ENCODE measurements at places on chromosomes 2 and 18.

GRCh38 chr18:49471532-49471931 lies 11.1 kb upstream of the DYM start:
- DNase-seq, result no peak

DNA sequence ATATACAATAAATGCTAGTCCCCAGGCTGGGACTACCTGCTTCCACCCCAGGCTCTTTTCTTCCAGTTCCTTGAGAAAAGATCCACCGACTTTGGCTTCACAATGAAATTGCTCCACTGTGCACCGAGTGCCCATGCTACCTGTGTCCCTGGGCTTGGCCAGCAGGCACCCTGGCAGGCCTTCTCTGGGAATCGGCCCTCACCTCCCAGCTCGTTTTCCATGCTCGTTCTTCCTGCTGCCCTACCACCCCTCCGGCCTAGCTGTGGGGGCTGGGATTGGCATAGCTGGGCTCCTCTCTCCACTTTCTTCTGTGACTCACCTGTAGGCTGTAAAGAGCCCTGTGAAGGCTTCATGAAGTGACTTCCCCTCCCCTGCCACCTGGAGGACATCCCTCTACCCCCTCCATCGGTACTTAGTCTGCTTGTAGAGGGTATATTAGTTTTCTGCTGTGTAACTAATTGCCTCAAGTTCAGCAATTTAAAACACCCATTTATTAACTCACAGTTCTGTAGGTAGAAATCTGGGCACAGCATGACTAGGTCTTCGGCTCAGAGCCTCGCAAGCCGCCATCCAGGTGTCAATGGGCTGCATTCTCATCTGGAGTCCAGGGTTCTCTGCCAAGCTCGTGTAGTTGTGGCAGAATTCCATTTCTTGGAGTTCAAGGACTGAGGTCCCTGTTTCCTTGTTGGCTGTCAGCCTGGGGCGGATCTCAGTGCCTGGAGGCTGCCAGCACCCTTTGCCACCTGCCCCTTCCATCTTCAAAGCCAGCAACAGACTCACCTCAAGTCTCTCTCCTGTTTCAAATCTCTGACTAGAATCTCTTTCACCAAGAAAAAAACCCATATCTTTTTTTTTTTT lies 57.6 kb downstream of the DPYSL5 start:
- DNase-seq, result no peak

DNA sequence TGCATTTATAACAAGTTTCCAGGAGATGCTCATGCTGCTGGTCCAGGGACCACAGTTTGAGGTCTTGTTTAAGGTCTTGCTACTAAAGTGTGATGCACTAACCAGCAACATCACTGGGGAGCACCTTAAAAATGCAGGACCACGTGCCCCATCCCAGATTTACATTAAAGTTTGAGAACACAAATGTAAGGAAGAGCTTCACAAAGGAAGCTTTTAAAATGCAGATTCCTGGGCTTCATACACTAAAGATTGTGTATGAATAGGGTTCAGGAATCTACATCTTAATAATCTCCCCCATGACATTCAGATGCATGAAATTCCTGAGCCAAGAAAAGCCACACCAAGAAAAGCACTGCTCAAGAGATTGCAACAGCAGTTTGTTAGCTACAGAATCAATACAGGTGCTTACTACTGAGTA lies 235.3 kb upstream of the TANK start:
- no peak for DNase-seq

GRCh38 chr2:26933431-26934334 lies 36.8 kb upstream of the MAPRE3 start:
- no peak for DNase-seq

DNA sequence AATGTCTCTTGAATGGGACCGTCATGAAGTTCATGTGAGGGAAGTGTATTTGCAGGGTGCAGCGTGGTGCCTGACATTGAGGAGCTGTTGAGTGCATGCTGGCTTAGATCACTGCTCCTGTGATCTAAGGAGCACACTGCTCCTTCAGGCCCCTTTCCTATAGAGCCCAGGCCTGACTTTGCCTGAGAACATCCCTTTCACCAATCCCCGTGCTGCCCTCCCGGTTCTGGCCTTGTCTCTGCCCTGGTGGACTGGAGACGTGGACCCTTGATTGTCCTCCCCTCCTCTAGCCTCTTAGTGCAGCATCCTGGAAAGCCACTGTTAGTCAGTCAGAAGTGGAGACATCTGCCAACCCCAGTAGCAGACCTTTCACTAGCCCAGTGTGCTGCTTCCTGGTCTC lies 323.6 kb upstream of the HS6ST1 start:
- DNase-seq, result no peak

- DNase-seq, result peak; percentile 83
These were observed 66.3 kb upstream of the GLI2 start for GRCh38 chr2:120669121-120669952.

DNA sequence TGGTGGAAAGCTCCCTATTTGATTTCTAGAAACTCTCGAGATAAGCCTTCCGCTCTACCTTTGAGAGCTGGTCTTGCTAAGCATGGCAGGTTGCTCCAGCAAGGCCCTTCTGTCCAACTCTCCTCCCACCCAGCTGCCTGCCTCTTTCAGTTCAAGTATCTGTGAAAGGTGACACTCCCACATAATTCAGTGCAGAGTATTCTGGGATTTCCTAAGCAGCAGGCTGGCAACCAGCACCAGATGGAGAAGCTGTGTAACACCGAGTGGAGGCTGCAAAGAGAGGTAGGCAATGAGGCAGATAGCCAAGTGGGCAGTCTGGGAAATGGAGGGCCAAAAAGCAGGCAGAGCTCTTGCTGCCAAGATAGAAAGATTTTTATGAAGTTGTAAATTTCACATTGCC lies 88.4 kb upstream of the CAVIN2 start:
- DNase-seq, result peak; percentile 84

DNA sequence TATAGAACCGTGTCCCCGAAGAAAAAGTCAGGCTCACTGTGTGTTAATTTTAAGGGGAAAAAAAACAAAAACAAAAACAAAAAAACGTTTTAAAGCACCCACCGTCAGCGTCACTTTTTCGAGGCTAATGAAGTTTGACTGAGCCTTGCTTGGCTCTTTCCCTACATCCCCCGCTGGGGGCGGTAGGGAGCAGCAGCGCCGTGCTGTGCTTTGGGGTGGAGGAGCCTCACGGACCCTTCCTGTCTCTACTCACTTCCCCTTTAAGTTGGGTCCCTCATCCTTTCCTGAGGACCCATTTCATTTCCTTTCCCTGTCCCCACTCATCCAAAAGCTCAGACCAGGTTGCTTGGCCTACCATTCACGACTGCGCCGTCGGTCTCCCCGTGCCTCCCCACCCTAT lies 82.8 kb upstream of the RPL31 start:
- DNase-seq, result no peak

GRCh38 chr2:130840506-130840905 lies 3.8 kb downstream of the ARHGEF4 start:
- DNase-seq, result no peak

- no peak for DNase-seq
These were observed 133.0 kb upstream of the EML6 start for GRCh38 chr2:54590216-54591120.

DNA sequence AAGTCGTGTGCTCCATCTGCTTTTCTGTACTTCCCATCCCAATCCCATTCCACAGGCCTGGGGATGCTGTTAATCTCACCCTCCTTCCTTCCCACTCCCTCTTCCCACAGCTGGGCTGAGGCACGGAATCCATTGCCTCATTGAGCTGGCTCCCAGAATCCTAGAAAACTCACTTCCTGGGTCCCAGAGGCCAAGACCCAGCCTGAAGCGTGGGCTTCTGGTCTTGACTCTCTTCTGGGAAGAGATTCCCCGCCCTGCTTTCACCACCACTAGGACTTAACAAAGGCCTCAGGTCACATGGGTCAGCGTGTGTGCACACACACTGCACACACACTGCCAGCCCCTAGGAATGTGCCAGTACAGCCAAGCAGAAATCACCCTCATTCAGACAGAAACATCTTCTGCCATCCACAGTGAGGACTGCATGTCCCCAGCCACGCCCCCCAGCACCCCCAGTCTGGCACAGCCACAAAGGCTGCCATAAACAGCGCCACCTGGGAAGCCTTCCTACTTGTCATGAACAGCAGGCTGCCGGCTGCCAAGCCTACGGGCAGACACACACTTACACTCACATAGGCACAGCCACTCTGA lies 165.8 kb downstream of the TNS1 start:
- peak; percentile 56 for DNase-seq

- DNase-seq, result no peak
These were observed 70.1 kb downstream of the EPG5 start for GRCh38 chr18:45896991-45897390.

DNA sequence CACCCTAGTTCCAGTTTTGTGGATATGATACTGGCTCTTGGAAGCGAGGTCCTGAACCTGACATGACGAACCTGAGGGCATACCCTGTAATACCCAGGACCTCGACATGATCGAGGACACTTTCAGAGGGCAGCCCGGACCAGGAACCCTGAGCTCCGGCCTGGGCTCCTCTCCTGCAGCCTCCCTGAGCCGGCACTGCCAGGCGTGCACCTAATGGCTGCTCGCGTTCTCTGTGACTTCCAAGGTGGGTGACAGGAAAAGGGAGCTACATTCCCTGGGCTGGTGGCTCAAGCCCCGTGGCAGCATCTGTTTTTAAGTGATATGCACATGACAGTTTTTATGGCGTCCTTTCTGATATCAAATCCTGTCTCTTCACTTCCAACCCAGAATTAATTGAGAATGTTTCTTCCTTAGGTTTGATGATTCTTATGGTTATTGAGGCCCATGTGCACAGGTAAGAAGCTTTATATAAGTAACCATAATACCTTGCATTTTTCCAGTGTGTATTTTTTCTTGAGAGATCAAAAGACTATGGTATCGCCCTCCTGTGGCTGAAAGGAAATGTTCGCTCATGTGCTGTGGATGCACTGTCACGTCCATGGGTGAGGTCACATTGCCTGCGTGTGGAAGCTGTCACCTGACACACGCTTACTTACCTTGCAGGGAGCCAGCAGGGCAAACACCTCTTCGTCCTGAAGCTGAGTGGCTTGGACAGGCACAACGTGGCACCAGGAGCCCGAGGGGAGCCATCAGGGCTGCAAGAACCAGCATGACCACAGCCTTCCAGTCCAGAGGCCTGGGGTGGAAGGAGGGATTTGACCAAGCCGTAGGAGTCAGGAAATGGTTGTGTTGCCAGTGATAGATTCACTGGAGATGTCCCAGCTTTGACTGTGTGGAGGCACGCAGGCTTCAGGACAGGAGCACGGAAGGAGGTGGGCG lies 367.4 kb upstream of the MYT1L start:
- no peak for DNase-seq

- DNase-seq, result no peak
These were observed 232.8 kb downstream of the CELF4 start for GRCh38 chr18:37332628-37333420.

- DNase-seq, result no peak
These were observed 212.9 kb downstream of the PTGR3 start for GRCh38 chr18:74996055-74996454.

DNA sequence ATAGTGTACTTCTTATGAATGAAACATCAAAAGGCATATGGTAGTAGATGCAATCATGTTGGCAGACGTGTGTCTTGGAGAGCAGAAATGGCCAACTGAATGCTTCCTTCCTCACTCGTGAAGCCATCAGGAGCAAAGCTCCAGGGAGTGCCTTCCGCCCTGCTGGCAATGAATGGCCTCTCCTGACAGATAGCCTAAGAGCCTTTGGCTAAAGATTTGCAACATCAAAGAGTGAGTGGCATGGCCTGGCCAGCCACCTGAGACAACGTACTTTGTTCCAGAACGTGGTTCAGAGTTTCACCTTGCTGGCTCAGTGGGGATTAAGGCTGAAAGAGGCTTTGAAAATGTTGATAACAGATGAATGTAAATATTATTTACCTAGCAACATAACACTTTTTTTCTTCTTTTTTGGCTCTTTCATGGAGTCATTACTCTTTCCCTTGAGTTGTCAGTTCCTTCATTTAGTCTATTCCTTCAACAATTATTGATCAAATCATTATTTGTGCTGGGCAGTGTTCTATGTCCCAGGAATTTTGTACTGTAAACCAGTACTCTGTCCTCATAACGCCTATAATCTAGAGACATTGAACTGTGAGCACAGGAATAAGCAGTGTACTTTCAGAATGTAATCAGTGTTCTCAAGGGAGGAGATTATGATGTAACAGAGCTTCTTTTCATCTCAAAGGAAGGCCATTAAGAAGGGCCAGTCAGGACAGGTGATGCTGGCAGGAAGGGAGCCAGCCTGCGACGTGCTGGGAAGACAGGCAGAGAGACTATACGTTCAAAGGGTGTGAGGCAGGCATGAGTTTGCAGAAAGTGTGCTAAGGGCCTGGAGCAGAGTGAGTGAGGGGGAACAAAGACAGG lies 59.4 kb upstream of the SH3RF3 start:
- no peak for DNase-seq

DNA sequence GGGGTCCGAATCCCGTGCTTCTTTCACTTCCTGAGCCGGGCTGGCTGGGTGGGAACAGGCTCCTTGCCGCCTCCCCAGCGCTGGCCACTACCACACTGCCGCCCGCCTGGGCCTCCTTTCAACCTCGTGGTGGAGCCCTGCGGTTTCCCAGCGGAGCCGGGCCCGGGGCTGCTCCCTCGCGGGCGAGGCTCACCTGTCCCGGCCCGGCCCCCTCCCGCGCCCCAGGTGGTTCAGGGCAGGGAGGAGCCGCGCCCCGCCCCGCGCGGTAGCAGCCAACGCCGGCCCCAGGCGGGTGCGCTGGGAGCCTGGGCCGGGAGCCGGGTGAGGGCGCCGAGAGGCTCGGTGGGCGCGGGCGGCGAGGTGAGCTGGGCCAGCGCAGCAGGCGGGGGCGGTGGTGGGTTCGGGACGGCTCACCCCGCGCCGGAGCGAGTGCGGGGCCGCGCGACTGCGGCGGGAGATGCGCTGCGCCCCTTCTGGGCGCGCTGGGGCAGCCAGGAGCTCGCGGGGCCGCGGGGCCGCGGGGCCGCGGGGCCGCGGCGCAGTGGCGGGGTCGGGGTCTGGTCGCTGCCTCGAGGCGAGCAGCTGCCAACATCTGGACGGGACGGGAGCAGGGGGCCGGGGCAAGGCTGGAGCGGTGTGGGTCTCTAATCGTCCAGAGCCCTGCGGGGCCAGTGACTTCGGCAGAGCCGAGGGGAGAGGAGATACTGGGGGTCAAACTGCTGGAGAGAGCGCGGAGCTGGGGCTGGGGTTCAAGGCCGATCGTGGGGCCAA lies at the start of gene LYPD6B:
TSS of gene LYPD6B (plus strand) at position 258 of the 771 bp plus-strand sequence. CDS start 92,250 bp downstream, outside the sequence.
- no peak for DNase-seq

- DNase-seq, result no peak
These were observed 44.4 kb upstream of the LRRTM4 start for GRCh38 chr2:77566582-77566981.

GRCh38 chr2:196954001-196954400 lies 27.5 kb upstream of the PGAP1 start:
- DNase-seq, result no peak

DNA sequence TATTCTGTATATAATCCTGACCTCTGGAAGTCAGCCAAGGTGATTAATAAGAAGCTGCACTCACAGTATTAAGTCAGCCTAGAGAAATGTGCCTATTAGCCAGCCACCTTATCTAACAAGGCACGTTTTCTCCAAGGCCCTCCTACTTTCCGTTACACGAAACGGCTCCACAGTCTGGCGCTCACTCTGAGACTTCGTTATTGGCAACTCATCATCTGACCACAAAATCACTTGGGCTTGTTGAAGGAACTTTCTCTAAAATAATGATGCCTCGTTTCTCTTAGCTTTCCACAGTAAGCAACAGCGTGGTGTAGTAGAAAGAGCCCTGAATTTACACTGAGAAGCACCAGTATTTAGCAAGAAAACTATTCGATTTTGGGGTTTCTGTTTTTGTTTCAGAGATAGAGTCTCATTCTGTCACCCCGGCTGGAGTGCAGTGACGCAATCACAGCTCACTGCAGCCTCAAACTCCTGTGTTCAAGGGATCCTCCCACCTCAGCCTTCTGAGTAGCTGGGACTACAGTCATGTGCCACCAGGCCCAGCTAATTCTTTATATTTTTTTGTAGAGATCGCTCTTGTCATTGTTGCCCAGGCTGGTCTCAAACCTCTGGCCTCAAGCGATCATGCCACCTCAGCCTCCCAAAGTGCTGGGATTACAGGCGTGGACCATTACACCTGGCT lies 53.6 kb upstream of the SLC14A1 start:
- no peak for DNase-seq

Measured in myocyte (in vitro differentiated cells).